Endothelial cell (in vitro differentiated cells): ENCODE measurements at places on chromosomes 2 and 18. TPM values are rescaled to one million over a fixed set of nuclear protein-coding genes. Genes with fewer than 3 reads are reported as not detected.

GRCh38 chr2:102268510-102269199, 42.7 kb upstream of the IL1RL1 start:
- DNase-seq, result no peak

- no peak for DNase-seq
Measured at GRCh38 chr2:119731983-119732382, 27.7 kb upstream of the PTPN4 start.

GRCh38 chr2:68943581-68944568, 8.8 kb downstream of the GKN2 start:
- peak; percentile 74 for DNase-seq

DNA sequence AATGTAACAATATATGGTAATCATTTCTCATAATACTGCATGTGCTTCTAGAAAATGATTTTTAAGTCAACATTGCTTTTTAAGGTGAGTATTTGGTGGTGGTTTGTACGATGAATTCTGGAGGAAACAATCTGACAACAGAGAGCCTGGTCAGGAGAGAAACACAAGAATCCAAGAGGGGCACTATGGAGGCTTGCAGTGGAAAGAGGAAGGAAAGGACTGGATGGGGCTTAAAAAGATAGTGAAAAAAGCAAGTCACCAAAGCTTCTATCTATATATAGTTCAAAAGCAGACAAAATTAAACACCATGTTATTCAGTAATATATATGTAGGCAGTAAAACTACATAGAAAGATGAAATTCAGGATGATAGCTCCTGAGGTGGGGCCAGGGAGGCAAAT, 109.4 kb upstream of the SERTAD2 start:
- DNase-seq, result no peak

DNA sequence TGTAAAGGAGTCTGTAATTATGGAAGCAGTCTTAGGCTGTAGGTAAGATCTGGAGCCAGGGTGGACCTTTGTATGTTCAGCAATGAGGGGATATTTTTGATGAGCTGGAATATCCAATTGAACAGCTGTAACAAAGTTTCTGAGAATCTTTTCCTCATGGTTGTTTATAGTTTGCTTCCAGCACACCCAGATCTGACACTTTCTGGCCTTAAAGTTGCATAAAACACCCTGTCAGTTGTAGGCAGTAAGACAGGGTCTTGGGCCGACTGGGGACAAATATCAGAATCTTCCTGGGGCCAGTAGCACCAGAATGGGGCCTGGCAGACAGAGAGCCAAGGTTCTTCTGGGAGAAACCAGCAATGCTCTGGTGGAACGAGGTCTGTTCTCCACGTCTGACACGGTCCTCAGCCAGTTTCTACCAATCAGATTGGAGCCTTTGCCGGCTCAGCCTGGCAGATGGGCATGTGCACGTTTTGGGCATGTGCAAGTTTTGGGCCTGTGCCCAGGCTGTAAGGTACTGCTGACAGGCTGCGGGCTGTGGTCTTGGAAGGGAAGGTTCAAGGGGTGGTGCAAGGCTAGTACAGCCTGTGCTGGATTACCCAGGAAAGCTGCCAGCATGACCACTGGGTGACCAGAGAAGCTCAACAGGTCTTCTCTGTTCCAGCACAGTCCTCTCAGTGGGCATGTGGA, 89.8 kb downstream of the PRKCE start:
- no peak for DNase-seq

DNA sequence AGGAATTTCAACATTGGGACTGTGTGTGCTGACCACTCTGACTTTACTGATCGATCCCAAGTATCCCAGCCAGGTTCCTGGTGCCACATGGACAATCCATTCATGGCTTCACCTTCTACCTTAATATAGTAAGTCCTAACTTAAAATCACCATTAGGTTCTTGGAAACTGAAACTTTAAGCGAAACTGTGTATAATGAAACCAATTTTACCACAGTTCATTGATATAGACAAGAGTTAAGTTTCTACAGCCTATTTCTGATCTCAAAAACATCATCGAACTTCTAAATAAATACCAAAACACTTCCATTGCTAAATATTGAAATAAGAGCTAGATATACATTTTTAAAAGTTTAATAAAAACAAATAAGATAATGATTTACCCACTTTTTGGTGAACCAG, 4.4 kb upstream of the EXOC6B start:
- no peak for DNase-seq

- no peak for DNase-seq
Measured at GRCh38 chr18:79381811-79382311, 13.9 kb upstream of the NFATC1 start.

GRCh38 chr18:48629730-48630324, 91.0 kb downstream of the CTIF start:
- no peak for DNase-seq

GRCh38 chr2:109254174-109254904, 125.3 kb downstream of the SH3RF3 start:
- no peak for DNase-seq

DNA sequence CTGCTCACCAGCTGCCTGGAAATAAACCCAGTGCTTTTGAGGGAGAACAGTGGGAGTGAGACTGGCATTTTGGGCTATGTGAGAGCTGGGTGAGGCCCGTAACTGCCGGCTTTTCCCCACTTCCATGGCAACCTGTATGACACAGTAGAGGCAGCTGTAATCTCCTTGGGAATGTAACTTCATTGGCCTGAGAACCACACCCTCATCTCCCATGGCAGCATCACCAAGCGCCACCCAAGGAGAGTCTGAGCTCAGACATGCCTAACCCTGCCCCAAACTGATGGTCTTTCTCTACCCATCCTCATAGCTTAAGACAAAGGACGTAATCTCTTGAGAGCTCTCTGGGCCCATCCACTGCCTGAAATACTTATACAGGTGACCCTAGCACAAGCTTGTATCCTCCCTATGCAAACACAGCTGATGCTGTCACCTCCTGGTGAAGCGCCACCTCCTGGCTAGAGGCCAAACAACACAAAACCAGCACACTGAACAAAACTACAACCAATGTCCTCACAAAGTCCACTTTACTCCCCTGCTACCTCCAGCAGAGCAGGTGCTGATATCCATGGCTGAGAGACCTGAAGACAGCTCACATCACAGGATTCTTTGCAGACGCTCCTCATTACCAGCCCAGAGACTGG, 763.4 kb upstream of the NRXN1 start:
- DNase-seq, result peak; percentile 42

GRCh38 chr2:73290049-73290839, 3.1 kb downstream of the EGR4 start:
- peak; percentile 59 for DNase-seq

GRCh38 chr2:96336104-96336775, 674 bp downstream of the NCAPH start:
- no peak for DNase-seq

GRCh38 chr2:15765686-15766302, 174.1 kb downstream of the DDX1 start:
- DNase-seq, result no peak

DNA sequence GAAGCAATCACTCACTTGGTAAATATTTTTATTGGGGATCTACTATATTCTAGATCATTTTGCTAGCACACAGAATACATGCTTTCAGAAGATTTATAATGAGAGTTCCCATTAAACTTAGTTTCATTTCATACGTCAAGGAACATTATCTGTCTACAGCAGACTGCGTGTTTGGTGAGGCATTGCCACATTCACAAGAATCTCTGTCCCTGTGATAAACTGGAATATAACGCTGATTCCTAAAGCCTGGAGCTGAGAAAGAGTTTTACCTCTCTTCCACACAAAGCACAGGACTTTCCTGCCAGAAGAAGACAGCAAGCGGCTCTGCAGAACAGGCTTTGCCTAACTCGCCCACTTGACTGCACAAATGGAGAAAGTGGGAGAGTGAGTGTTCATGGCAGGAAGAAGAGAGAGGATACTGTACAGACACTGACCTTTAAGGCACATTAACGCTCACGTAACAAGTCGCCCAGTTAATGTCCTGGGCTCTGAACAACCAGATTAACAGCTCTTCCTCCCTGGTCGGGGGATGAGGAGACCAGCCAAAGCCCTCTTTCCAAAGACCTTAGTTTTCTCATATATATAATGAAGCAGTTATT, 356.2 kb downstream of the GPD2 start:
- no peak for DNase-seq

DNA sequence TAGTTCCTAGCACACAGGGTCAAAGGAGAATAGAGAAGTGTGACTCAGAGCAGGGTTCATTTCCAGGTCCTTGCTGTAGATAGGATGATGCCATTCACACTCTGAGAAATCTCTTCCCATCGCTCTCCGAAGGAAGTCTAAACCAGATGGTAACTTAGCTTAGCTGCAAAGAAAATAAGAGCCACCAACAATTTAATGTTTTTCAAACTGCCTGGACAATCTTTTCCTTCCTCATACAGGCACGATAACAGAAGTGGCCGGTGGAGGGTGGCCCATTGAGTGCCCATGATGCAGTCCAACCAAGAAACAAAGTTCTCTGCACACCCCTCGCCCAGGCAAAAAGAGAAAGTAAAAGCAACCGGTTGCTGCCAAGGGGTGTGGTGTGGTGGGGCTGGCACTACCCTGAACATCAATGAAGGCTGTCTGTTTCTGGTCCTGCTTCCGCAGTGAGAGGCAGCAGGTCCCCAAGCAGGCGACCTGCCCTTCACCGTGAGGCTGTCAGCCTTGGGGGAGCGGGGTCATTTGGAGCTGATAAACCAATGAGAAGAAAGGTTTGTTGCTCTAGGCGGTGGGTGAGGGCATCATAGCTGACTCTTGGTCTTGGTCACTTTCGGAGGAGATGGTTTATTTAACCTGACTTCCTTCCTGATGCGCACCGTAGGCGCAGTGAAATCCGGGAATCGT, 105.6 kb upstream of the CD302 start:
- no peak for DNase-seq

- no peak for DNase-seq
Measured at GRCh38 chr2:42767899-42768705, 4.2 kb upstream of the OXER1 start.

DNA sequence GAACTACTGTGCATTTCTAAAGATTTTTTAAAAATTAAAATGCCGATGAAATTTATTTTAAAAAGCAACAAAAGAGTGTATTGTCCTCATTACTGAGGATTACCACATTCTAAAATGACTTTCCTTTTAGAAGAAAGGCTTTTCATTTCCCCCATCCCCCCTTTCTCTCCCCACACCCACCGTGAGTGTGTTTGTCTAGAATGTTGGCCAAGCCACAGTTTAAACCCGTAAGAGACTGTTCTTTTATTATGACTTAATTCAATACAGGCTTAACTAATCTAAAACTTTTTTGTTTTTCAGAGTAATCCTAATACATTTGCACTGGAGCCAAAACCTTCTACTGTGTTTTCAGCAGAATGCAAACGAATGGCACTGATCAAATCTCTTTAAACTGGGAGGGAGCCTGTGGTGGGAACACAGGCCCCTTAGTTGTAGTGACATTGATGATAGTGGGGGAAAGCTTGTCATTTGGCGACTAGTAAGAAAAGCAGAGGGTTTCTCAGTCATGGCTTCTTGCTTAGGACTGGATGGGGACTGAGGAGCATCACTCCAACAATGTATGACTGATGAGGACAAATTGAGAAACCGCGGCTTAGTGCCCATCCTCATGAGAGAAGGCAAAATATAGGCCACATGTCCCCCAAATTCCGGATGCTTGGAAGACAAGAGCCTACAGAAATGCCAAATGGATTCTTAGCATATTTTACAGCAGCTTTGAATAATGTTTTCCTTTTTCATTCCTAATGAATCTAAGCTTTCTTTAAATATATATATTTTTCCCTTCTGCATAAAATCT, 154.0 kb upstream of the SMIM21 start:
- no peak for DNase-seq

DNA sequence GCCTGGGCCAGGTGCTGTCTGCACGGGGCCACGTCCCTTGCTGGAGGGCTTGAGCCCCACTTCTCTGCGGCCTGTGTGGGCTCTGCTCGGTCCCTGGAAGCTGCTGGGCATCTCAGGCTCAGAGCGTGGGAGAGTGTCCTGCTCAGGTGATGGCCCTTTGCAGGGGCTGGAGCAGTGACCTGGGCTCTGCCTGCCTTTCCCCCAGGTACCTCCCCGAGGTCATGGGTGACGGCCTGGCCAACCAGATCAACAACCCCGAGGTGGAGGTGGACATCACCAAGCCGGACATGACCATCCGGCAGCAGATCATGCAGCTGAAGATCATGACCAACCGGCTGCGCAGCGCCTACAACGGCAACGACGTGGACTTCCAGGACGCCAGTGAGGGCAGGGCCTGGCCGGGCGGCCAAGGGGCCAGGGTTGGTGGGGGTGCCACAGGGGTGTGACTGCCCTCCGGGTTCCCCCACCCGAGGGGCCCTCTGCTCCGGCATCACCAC, 29.9 kb downstream of the GPC1 start:
- DNase-seq, result no peak

DNA sequence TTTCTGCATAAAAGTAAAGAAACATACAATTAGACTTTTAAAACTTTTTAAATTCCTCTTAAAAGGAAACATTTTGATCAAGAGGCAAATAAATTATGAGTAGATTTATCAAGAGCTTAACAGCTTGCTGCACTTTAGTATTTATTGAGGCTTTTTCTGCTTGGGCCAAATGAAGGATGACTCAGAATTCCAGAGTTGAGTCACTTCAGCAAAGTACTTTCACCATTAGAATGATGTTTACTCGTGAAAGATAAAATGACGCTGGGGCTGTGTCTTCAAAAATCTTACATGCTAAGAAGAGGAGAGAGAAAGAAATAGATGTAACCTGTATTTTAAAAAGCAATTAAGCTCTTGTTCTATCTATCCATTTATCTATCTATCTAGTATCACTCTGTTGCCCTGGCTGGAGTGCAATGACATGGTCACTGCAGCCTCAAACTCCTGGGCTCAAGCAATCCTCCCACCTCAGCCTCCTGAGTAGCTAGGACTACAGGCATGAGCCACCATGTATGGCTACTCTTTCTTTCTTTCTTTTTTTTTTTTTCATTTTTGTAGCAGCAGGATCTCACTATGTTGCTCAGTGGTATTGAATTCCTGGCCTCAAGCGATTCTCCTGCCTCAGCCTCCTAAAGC, 75.3 kb upstream of the RIOK3 start:
- no peak for DNase-seq

- DNase-seq, result no peak
Measured at GRCh38 chr2:158914731-158915130, 53.7 kb upstream of the TANC1 start.

RAB6C gene
- 1.4 TPM for total RNA-seq

PROM2 gene
- total RNA-seq, result 0.62 TPM

SLC38A11 gene
- total RNA-seq, result not detected

DNER gene
- 0.15 TPM for total RNA-seq

ABCG5 gene
- not detected for total RNA-seq

ABCG8 gene
- not detected for total RNA-seq

C2orf15 gene
- 0.26 TPM for total RNA-seq

TRABD2A gene
- total RNA-seq, result 7.2 TPM

PAX8 gene
- total RNA-seq, result 2.1 TPM

UGT1A4 gene
- not detected for total RNA-seq

RAB6D gene
- 0.59 TPM for total RNA-seq

PCARE gene
- not detected for total RNA-seq

CCDC150 gene
- 12.4 TPM for total RNA-seq
